Stromal cell of bone marrow (primary cell): ENCODE measurements at places on chromosomes 16 and 17.

DNA sequence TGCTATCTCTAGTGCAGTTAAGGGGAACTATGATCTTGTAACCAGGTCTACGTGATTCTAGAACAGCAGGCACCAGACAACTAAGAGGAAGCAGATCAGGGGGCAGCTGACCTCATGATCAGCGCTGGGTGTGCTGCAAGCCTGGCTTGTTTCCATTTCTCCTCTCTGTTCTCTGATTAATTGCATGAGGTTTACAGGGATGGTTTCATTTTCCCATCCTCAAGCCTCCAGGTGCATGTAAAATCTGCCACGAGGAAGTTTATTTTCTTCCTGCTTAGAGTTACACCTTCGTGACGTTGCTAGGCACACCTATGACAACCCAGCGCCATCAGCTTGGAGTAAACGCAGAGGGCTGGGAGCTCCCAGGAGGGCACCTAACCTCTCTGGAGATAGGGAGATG lies 4.3 kb upstream of the NUPR1 start:
- DNase-seq: no peak

DNA sequence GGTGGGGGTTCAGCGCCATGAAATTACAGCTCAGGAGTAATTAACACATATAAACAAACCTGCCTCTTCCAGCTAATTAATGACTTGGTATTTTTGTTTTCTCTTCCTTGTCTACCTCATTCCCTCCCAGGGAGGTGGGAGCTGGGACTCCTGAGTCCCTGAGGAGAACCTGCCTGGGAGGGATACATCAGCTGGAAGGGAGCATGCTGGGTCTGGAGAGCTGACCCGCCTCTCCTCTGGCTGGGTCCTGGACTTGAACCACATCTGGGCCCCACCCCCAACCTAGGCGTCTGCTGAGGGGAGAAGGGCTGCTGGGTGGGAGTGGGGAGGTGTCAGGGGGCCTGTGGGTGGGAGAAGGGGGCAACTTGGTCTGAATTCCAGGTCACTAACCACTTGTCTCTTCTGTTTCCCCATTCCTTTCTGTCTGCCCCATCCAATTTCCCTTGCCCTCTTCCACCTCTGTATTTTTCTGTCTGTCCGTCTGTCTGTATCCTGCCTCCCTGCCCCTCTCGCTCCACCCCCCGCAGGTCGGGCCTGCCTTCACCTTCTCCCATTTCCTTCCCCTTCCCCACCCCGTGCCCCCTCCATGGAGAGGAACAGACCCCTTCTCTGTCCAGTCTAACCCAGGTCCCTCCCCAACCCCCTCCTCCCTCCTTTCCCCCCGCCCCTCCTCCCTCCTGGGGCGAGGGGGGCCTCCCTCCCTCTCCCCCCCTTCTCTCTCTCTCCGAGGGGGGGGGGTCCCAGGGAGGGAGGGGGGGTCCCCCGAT lies at the start of gene NLGN2:
Gene NLGN2, plus strand, starts transcription at position 361 of the 767 bp plus-strand sequence. CDS start 411 bp downstream, outside the sequence.
- no peak for DNase-seq

DNA sequence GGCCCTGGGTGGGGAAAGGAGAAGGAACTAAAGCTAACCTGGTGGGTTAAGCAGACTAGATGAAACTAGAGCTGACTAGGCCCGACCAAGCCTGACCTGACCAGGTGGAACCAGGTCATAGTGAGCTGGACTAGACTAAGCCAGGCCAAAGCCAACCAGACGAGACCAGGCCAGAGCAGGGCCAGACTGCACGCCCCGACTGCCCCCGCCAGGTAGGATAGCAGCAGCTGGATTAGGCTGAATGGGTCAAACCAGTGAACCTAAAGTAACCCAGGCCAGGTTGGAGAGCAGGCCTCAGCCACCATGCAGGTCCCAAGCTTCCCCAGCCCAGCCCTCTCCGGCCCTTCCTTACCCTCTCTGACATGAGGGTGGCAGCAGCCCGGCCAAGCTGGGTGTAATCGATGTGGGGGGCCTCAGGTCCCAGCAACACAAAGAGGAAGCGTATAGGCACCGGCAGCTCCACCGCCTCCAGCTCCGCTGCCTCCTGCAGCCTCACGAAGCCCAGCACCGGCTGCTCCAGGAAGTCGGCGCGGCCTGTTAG lies 9.1 kb downstream of the SLC4A1 start:
- DNase-seq: no peak

GRCh38 chr17:66432996-66433551 lies 130.7 kb downstream of the PRKCA start:
- no peak for DNase-seq

DNA sequence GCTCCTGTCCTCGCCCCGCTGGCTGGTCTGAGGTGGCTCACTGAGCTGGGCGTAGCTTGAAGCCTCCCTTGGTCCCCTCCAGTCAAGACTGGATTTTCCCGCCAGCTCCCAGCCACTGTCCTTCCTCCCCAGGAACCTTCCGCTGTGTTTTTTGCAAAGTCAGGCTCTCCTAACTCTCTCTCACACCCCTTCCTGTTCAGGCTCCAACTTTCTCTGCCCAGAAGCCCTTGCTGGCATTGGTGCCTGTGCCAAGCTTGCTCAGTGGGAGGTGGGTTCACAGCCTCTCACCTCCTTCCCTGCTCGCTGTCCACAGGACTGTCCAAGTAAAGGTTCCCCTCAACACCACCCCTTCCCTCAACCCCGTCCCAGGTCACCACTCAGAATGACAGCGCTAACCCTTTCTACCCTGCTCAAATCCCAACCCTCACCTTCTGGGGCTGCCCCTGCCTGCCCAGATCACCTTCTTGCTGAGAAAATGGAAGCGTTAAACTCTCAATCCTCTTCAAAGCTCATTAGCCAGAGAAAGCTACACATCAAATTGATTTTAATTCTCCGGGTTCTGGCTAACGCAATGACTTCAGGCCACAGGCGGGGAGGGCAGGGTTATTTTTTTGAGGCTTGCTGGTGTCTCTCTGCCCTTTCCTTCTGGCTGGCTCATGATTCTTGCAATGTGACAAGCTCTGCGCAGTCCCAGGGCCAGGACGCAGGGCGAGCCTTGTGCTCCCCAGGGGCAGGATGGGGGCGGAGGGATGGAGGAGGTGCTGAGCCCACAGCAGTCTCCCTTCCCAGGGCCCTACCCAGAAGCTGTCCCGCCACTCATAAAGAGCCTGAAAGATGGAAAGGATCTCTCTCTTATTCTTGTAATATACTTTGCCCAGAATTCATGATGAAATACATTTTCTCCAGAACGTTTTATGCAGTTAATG lies 357.2 kb upstream of the TNRC6C start:
- no peak for DNase-seq

GRCh38 chr17:31733326-31733725 lies 125.7 kb downstream of the COPRS start:
- DNase-seq: no peak

DNA sequence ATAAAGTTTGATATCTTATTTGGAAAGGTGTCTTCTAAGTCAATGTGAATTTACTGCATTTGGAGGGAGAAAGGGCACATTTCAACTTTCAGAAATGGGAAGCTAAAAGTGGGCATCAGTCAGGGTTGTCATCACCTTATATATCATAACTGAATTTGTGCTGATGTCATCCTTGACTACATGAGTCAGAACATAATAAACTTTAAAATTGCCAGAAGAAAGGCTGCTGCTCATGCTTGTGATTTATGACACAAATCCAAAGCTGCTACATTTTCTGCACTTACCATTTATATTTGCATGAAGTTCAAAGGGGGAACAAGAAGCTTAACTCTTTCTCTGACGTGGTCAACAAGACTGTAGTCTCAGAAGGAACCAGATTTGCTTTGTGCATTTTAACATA lies 196.6 kb downstream of the UTP18 start:
- no peak for DNase-seq

DNA sequence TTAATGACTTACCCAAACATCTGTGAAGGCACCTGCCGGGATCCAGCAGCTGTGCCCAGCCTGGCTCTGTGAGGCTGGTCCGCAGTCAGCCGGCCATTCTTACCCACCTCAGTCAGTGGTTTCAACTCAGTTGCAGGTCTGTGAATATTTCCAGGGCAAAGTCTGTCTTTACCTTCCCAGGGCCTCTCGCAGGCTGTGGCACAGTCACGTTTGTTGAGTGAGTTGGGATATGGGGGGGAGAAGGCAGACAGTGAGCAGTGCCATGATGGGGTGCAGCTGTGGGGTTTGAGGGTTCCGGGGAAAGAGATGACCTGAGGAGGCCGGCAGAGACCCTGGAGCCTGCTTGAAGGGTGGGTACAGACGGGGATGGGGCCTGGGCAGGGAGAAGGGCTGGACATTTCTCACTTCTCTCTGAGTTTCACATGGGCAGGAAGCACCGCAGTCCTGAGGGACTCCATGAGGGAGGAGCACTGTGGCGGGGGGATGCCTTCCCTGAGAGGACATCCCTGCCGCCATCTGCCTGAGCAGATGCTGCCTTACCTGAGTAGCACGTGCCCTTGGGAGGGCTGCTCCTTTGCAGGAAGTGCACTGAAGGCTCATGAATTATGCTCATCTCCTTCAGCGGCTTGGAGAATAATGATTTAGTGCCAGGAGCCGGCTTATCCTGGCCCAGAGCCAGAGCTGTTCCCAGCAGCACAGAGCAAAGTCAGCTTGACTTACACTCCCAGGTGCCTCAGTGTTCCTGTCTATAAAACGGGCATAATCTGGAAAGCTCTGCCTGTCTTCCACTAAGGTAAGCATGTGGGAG lies 48.1 kb downstream of the KSR1 start:
- no peak for DNase-seq

GRCh38 chr16:83520596-83520995 lies 287.2 kb upstream of the HSBP1 start:
- DNase-seq: no peak

DNA sequence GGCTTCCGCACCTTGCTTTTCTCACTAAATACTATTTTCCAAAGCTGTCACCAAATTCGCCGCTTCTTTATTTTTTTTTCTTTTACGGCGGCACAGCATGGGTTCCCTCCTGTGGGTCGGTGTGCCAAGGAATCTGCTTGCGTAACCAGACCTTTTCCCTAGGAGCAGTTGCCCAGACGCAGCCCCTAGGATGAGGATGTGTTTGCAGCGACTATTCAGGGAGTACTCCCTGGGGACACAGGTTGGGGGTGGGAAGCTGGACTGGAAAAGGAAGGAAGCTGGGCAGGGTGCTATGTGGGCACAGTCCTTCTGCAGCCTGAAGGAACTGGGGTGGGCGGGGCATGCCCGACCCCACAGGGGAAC lies 49.0 kb upstream of the ZCCHC14 start:
- DNase-seq: no peak

DNA sequence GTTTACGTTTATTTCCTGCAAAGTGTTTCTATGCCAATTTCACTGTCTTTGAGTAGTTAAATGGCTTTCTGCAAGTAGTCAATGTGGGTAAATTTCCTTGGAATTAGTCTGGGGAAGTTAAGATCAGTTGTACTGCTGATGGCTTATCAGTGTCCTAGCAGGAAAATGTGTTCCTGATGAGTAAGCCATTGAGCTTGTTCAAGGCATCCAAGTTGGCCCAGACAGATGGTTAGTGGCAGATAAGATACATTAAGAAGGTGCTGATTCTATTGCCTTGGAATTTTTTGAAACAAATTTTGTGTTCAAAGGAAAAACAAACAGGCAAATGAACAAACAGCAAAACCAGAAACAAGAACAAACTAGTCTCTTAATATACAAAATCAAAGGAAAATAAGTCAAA lies 258.4 kb downstream of the MAP2K6 start:
- no peak for DNase-seq

DNA sequence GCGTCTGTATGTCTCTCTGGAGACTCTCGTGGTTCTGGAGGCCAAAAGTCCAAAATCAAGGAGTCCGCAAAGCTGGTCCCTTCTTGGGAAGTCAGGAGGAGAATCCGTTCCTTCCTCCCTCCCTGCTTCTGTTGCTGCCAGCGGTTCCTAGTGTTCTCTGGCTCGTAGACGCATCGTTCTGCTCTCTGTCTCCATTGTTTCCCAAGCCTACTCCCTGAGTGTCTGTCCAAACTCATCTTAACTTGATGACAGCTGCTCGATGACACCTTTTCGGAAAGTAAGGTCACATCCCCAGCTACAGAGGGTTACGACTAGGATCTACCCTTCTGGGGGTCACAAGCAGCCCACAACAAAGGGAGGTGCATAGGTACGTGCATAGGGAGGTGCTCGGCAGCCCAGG lies 80.7 kb upstream of the FOXF1 start:
- no peak for DNase-seq

DNA sequence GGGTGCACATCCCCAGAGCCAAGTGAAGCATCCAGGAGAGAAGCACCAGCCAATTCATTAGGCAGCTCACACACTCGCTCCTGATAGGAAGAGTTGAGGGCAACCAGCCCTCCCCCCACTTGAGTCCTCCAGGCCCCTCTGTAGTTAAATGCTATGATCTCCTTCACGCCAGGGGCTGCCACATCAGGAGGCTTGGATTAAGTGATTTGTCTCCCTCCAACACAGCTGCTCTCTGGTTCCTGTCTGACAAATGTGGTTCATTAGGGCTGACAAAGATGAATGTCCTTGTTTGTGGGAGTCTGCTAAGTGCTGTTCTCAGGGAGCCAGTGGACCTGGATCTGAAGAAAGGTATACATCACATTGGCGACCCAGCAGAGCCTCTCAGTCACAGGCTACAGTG lies 94.5 kb upstream of the WSCD1 start:
- no peak for DNase-seq

DNA sequence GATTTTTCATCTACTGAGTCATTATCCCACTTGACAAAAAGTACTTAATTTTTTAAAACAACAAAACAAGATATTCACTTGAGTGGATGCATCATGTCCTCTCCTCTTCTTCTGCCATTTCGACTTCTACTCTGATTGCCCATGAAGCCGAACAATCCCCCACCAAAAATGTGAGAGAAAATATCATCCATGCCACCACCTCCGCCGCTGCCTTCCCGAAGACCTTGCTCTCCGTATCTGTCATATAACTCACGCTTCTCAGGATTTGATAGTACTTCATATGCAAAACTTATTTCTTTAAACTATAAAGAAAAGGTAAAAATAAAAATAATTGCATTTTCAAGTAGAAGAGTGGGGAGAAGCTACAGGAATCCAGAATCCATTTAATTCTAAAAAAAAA lies 2.2 kb downstream of the DNAJA2 start:
- DNase-seq: no peak

DNA sequence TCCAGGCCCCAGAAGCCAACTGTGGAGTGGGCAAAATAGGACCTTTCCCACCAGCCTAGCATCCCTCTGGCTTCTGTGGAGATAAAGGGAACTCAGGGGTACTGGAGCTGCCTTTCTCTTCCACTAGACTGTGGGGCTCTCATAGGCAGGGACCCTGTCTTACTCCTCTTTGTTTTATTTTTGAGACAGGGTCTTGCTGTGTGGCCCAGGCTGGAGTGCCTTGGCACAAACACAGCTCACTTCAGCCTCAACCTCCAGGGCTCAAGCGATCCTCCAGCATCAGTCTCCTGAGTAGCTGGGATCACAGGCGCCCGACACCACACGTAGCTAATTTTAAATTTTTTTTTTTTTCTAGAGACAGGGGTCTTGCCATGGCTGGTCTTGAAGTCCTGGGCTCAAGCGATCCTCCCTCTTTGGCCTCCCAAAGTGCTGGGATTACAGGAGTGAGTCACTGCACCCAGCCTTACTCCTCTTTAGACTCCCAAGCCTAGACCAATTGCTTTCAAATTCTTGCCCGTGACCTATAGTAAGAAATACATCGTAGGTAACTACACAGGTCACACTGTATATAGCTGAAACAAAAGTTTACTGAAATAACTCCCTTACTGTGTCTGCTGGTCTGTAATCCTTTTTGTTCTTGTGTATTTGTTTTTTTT lies 2.6 kb downstream of the RAI1 start:
- DNase-seq: no peak
